ENCODE measurements at places on chromosomes 2 and 18.
A peak's percentile ranks its signal among the peaks of the same experiment; 100 is the strongest.

- DNase-seq: no peak
Observed at GRCh38 chr2:197883354-197884032, 79.1 kb downstream of the PLCL1 start.

DNA sequence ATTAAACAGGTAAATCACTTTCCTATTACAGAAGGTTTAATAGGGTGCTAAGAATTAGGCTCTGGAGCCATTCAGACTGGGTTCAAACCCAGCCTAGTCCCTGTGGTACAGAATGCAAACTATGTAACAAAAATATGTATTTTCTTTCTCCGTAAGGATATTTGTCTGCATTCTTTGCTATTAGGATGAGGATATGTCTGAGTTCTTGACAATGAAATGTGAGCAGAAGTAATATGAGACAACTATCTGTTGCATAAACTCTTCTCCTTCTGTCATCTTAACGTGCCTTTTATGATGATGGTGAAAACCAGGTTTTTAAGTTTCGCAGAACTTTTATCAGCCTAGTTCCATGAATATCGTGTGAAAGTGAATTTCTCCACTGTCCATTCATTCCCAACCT, 1129.1 kb upstream of the ZEB2 start:
- DNase-seq: no peak

DNA sequence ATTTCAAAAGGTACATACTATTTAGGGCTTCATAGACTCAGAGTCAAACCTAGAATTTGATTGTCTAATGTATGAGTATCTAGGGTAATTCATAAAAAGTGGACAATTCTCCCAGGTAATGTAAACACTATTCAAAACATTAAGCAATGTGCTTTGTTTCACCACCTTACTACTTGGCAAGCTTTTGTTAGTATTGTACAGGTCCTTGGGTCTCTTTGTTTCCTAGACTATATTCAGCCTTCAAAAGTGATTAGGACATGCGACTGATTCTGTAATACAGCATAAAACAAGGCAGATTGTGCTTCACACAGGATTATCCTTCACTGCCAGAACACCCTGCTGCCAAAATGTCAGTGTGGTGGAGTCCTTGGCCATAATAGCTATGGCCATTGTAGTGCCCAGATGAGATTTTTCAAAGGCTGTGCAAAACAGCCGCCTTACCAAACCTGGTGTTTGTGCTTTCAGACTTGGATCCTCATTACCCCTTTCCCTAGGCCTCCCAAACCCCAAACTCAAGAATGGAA, 90.1 kb upstream of the CAVIN2 start:
- DNase-seq: no peak

DNA sequence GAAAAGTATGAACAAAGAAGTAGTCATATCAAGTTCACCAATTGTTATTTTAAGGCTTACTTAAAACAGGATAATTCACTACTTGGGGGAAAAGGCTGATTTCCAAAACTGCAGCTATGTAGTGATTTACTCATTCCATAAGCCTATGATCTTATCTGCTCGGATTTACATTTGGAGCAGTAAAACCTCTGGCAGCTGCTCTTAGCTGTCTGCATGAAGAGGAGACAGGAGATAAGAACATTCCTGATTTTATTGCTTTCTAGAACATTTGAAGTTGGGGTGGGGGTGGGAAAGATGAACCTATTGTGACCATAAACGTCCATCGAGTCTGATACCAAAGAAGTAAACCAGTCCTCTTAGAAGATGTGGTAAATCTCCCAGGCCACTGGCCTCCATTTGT, 120.9 kb downstream of the MMADHC start:
- DNase-seq: no peak

GRCh38 chr2:215460682-215461382, 25.0 kb upstream of the FN1 start:
- DNase-seq: no peak

- no peak for DNase-seq
Observed at GRCh38 chr2:237726401-237726830, 72.2 kb upstream of the RBM44 start.

DNA sequence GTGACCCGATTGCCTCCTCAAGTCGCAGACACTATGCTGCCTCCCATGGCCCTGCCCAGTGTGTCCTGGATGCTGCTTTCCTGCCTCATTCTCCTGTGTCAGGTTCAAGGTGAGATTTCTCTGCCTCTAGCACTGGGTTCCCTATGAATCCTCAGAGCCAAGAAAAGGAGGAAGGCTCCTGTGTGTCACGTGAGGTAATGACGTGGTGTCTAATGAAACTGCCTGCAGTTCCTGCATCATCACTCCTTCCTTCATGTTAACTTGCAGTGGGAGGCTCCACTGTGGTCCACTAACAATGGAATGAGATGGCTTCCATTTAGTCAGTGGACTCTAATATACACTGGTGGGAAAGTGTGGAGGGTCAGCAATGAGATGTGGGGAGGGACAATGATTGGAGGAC, 559 bp downstream of the REG3G start:
- DNase-seq: no peak

DNA sequence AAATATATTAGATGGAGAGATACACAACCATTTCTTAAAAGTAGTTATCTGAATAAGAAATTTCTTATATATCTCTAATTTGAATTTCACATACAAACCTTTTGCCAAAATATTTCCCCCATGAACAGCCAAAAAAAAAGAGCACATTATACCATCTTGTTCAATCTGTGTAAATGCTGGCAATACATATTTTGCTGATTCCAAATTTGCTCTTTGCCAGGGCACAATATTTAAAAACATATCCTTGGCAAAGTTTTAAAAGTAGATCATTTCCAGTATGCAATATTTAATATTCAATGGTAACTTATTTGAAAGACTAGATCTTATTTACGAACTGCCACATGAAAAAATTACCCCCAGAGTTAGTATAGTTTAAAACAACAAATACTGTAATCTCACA, 204.2 kb downstream of the CBLN2 start:
- no peak for DNase-seq

DNA sequence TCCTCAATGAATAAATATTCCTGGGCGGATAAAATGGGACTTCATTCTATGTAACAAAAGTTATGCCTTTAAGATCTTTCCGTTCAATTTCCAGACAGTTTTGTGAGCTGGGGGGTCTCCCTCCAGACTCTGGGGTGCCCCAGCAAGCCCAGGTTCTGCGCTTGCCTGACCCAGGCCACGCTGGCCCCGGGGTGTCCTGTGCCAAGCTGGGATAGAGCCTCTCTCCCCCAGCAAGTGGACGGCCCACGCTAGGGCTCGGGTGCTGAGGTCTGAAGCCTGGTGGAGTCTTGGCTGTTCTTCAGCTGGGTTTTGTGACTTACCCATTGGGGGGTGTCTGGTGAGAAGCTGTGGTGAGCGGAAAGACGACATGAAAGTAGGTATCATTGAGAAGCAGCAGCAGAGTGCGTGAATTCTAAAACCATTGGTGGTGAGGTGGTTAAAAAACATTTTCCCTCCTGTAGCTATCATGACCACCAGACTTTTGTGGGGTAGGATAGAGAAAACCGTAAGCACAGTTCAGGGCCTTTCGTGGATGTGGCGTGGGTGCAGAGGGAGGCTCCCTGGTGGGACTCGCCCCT, 346.8 kb downstream of the ANAPC1 start:
- no peak for DNase-seq

DNA sequence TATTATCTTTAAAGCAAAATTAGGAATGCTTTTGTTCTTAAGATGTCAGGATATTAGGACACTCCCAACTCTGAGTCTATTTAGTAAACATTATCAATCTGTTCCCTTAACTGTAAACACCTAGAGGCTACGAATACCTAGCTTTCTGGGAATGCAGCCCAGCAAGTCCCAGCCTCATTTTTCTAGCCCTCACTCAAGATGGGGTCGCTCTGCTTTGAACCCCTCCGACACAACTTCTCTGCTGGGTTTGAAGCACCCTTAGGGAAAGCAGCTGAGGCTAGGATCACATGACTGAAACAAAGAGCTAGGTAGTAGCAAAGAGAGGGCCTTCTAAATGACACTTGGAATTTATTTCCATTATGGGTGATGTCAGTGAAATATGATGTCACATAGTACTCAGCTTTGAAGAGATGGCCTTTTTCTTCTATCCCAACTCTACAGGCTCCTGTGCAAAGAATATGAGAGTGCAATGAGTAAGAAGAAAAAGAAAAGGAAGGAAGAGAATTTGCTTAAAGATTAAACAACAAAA, 114.7 kb downstream of the CSRNP3 start:
- DNase-seq: no peak

DNA sequence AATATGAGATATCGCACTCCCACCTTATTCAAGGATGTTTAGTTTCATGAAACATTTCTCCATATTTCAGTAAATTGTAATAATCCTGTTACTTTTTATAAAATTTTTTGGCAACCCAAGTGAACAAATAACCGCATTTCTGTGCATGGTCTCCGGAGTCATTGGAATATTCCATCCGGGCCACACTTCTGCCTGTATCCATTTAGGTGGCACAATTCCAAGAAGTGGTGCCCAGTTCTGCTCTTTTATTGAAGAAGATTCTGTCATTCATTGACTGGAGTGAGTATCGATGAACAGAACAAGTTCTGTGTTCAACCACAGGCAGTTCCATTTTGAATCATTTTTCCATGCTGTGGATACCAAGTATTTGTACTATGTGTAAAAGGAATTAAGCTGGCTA, 26.6 kb upstream of the ICOS start:
- DNase-seq: no peak

- DNase-seq: no peak
Observed at GRCh38 chr2:32715981-32716380, 88.1 kb downstream of the TTC27 start.

- DNase-seq: no peak
Observed at GRCh38 chr2:239148495-239149200, 252.2 kb downstream of the HDAC4 start.

GRCh38 chr2:27390822-27391679, 10.5 kb upstream of the ZNF513 start:
- no peak for DNase-seq

DNA sequence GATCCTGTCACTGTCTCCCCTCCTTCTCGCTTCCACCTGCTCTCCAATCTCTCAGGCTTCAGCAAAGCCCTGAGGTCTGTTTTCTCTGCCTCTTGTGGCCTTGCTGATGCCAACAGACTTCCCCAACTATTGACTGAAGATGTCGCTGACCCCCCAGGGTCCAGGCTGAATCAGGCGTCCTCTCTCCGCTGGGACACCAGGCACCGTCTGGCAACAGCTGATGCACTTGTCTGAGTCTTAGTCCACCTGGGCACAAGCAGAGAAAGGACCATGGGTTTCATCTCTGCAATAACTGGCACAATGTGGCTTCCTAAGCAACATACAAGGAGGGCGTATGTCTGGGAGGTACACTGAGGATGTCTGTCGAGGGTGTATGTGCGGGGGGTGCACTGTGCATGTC, 248.7 kb upstream of the MYT1L start:
- no peak for DNase-seq

- DNase-seq: no peak
Observed at GRCh38 chr2:139969323-139969722, 1189.1 kb upstream of the NXPH2 start.

GRCh38 chr18:74613381-74613780, 15.7 kb downstream of the ZNF407 start:
- DNase-seq: no peak

- no peak for DNase-seq
Observed at GRCh38 chr2:72988041-72988440, 70.7 kb downstream of the EMX1 start.

- DNase-seq: peak; percentile 39
Observed at GRCh38 chr2:207474863-207475485, 54.8 kb upstream of the CREB1 start.

DNA sequence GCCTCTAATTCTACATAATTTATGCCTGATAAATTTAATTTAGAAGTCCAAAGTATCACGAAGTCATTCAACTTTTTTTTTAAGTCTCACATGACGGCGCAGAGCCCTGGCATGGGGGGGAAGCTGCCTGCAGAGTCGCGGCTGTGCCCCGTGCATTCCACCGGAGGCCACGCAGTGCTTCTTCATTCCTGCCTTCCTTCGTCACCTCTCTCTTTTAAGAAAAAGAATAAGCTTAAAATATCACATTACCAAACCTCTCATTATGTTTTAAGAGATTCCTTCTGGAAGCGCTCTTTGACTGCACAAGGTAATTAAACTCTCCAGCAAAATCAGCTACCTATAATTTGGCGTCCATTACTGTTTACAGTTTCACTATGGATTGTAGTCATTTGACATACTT, 20.3 kb upstream of the KIDINS220 start:
- DNase-seq: no peak
